ENCODE measurements at places on chromosomes 5 and 9. TPM values are rescaled to one million over a fixed set of nuclear protein-coding genes. Genes with fewer than 3 reads are reported as not detected.

NR4A3 gene
- 0.23 TPM for total RNA-seq

KIF4B gene
- total RNA-seq, result not detected

GPR151 gene
- total RNA-seq, result not detected

DDX4 gene
- total RNA-seq, result not detected

FAM221B gene
- total RNA-seq, result not detected

ADAMTSL2 gene
- total RNA-seq, result under 0.01 TPM

FAT2 gene
- total RNA-seq, result under 0.01 TPM

IL33 gene
- total RNA-seq, result 186 TPM

PMPCA gene
- 46.5 TPM for total RNA-seq

All from smooth muscle cell of the coronary artery (primary cell).